ENCODE measurements at places on chromosomes 13 and 19. TPM values are rescaled to one million over a fixed set of nuclear protein-coding genes. Genes with fewer than 3 reads are reported as not detected.

UBE2L5 gene
- total RNA-seq, result not detected

THSD8 gene
- 9.0 TPM for total RNA-seq

LILRA1 gene
- total RNA-seq, result not detected

VPS36 gene
- total RNA-seq, result 48.7 TPM

Measured in Karpas-422 (cell line).